ENCODE measurements at places on chromosomes 4 and X.

DNA sequence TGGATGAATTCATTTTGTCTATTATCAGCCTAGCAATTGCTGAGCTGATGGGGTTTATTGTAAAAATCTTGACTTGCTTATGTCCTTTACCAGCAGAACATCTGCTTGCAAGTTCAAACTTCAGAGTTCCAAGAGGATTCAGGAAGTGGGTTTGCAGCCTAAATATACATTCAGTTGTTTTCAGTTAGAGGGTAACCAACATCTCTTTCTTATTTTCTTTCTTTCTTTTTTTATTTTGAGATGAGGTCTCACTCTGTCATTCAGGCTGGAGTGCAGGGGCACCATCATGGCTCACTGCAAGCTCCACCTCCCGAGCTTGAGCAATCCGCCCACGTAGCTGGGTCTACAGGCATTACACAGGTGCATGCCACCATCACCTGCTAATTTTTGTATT lies 31.4 kb upstream of the FHL1 start:
- no peak for DNase-seq

GRCh38 chrX:13793897-13794296 lies 23.0 kb downstream of the GPM6B start:
- no peak for DNase-seq

GRCh38 chrX:63350941-63351616 lies at the start of gene SPIN4:
SPIN4 (minus strand) TSS chrX:63351332; CDS start chrX:63350819, 513 bp downstream.
- peak; percentile 93 for DNase-seq

- no peak for DNase-seq
Observed at GRCh38 chrX:116284400-116284799, 113.9 kb downstream of the AGTR2 start.

GRCh38 chrX:50211510-50211909 lies 6.9 kb downstream of the CCNB3 start:
- no peak for DNase-seq

DNA sequence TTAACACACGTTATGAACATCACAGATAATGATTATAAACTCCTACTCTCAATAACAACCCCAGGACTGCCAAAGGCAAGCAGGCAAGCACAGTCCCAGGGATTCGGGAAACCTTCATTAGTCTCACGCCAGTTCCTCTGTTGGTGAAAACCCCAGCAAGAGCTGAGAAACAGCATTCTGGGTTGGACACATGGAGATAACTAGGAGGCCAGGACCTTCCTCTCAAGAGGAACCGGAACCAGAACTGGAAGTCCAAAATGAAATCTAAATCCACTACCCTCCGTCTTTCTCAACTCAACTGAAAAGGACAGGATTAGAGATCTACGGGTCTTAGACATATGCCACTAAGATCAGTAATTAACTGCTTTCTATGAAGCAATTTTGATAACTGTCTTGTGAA lies 3.8 kb downstream of the VEGFC start:
- no peak for DNase-seq

DNA sequence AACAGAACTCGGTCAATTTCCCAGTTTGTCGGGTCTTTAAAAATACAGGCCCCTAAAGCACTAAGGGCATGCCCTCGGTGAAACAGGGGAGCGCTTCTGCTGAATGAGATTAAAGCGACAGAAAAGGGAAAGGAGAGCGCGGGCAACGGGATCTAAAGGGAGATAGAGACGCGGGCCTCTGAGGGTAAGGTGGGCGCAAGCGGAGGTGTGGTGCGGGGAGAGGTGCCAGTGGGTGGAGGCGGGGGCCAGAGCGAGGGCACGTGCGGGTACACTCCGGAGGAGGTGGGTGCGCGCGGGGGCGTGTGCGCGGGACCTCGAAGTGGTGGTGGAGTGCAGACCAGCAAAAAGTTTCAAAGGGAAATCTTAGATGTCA lies 787 bp upstream of the TET2 start:
- no peak for DNase-seq

Data from femur (tissue), 1 donor.